ENCODE measurements at places on chromosomes 3 and 15.

- no peak overlapping the region for H3K4me3 ChIP-seq
- no peaks in the 10 kb centered on the region for H3K36me3 ChIP-seq
- peak; percentile 49 for DNase-seq
- no peaks in the 10 kb centered on the region for H3K27me3 ChIP-seq
- H3K4me1 ChIP-seq, result peaks cover 9% of the 10 kb centered on the region
- no peak overlapping the region for H3K27ac ChIP-seq
These were observed 1161.4 kb downstream of the SI start for GRCh38 chr3:163916596-163917560.

DNA sequence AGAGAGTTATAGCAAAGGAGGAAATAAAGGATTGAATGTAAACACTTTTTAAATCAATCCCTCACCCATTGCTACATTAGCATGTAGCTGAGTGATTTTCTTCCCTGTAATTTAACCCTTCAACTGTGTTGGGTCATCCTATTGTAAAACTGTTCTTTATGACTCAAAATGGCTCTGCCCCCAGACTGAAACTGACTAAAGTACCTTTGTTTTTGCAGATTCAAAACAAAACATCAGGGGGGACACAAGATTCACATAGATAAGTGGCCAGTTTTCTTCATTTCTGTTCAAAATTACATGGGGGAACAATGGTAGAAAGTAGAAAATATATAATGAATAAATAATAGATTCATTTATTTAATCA is 268.4 kb downstream of the IGSF11 start:
- H3K4me1 ChIP-seq, result peaks cover 5% of the 10 kb centered on the region
- H3K27me3 ChIP-seq, result no peaks in the 10 kb centered on the region
- H3K27ac ChIP-seq, result no peak overlapping the region
- no peak for DNase-seq

DNA sequence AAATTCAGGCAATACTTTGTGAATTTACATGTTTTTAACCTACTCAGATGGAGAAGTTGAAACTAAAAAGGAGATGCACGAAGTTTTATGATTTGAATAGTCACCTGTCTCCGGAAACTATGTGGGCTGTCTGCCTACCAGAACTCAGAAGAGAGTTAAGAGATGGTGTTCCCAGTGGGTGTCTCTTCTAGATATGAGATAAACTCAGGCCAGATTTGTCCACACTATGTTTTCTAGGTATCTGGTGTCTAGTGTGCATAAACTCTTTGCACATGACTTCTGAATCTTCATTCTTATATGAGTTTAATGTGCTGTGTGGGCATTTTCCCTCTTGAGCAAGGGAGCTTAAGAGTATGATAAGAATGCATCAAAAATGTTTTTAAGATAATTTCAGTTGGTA is 222.8 kb downstream of the FOXP1 start:
- no peak overlapping the region for H3K27ac ChIP-seq
- H3K4me1 ChIP-seq, result no peaks in the 10 kb centered on the region
- no peaks in the 10 kb centered on the region for H3K36me3 ChIP-seq
- no peak overlapping the region for H3K4me3 ChIP-seq

- no peak for DNase-seq
- no peak overlapping the region for H3K27ac ChIP-seq
- H3K36me3 ChIP-seq, result peaks cover 94% of the 10 kb centered on the region
These were observed 55.0 kb downstream of the SETD5 start for GRCh38 chr3:9452417-9452816.

DNA sequence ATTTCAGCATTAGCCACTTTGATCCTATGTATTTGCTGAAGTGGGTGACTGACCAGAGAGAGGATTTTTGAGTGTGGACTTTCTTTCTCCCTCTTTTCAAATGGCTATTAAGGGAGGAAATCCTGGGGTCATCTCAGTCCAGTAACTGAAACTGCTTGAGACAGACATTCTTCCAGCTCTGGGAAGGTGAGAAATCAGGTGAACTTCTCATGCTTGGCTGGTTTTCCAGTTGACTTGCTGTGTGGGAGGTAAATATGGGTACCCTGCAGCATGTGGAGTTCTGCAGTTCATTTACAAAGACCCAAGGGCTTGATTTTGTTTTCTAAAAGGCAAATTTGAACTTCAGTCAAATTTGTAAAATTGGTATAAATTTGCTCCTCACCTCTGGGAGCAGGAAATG is 461.1 kb upstream of the TBL1XR1 start:
- no peak overlapping the region for H3K4me3 ChIP-seq
- no peak overlapping the region for H3K27ac ChIP-seq
- no peaks in the 10 kb centered on the region for H3K4me1 ChIP-seq
- no peak for DNase-seq

DNA sequence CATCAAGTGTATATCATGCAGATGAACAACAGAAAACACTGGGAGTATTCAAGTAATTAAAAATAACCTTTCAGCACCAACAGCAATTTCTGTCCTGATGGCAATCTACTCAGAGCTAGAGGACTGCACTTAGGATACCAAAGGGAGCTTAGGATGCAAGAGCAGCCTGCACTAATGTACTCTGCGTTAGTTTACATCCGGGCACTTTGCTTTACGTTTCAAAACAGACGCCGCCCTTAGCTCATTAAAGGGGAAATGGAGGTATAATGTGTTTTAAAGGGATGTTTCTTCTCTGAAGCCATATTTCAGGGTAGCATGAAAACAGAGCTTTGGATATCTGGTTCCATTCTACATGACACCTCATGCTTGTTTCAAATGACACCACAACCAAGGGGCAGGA is 14.0 kb upstream of the B3GNT5 start:
- H3K4me1 ChIP-seq, result no peaks in the 10 kb centered on the region
- H3K27ac ChIP-seq, result no peak overlapping the region
- H3K36me3 ChIP-seq, result peaks cover 38% of the 10 kb centered on the region
- no peak overlapping the region for H3K4me3 ChIP-seq

DNA sequence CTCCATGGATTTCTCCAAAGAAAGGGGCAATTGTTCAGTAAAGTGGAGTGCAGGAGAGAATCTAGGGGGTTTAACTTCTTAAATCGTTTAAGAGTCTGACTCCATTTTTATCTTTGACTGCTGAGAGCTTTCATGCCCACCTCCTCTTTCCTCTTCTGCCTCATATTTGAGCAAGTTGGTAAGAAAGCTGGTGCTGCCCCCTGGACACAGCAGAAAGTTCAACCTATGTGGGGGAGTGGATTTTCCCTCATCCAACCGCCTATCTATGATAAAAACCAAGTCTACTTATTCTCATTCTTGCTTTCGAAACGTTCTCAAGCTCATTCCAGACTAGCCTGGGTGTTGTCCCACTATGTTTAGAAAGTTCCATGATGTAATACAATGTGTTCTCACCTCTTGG is 26.0 kb downstream of the HHLA2 start:
- H3K27me3 ChIP-seq, result no peaks in the 10 kb centered on the region
- no peak overlapping the region for H3K27ac ChIP-seq
- H3K4me3 ChIP-seq, result no peak overlapping the region
- no peaks in the 10 kb centered on the region for H3K36me3 ChIP-seq
- no peaks in the 10 kb centered on the region for H3K4me1 ChIP-seq

DNA sequence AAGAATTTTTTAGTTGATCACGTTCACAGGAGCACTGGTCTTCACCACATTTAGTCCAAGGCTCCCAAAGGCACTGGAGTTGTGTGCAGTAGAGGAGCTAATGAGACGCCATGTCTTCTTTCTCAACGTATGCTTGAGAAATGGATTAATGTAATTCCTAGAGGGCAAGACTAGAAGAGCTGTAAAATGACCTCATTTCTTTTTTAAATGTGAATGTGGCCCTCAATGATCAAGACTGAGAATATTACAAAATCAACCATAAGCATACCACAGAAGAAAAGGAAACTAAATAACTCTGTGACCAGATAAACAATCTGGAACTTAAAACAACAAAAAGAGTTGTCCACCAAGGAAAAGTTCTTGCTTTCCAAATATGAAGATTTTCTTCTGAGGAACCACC is 112.1 kb upstream of the THBS1 start:
- no peaks in the 10 kb centered on the region for H3K36me3 ChIP-seq
- DNase-seq, result no peak
- H3K27ac ChIP-seq, result no peak overlapping the region

Data from endodermal cell (in vitro differentiated cells).